ENCODE measurements at places on chromosomes 5 and 9. TPM values are rescaled to one million over a fixed set of nuclear protein-coding genes. Genes with fewer than 3 reads are reported as not detected.

HAVCR2 gene
- polyA plus RNA-seq, result not detected

INSYN2B gene
- 0.73 TPM for polyA plus RNA-seq

DNA sequence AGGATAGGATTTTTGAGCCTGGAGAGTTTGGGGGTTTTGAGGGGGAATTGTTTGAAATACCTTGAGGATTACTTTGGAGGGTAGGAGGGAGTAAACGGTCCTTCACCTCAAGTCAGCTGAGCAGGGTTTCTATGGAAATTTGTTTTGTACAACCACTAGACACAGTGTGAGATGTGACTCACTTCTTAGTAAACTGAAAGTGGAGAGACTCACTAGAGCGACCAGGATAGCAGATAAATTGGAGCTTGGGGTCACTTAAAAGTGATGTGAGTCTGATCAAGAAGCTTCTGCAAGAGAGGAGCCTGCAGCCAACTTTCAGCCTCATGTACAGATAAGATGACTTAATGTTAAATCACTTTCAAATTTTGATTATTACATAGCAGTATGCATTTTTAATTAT, 1945.9 kb upstream of the NUDT12 start:
- DNase-seq, result no peak

GRCh38 chr9:37679649-37680402, 29.1 kb downstream of the FRMPD1 start:
- DNase-seq, result no peak

DNA sequence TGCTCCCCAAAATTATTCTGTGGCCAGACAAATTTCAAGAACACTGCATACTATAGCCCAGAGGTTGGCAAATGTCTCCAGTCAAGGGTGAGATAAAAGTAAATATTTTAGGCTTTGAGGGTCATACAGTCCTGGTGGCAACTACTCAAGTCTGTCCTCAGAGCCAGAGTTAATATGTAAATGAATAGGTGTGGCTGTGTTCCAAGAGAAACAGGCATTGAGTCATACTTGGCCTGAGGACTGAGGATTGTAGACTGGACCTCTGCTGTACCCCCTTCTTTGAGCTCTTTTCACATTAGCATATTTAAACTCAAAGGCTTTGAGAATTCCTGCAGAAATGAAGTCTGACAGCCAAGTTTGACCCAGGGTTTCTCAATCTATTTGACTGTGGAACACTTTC, 129.2 kb upstream of the PTCH1 start:
- DNase-seq, result no peak

DNA sequence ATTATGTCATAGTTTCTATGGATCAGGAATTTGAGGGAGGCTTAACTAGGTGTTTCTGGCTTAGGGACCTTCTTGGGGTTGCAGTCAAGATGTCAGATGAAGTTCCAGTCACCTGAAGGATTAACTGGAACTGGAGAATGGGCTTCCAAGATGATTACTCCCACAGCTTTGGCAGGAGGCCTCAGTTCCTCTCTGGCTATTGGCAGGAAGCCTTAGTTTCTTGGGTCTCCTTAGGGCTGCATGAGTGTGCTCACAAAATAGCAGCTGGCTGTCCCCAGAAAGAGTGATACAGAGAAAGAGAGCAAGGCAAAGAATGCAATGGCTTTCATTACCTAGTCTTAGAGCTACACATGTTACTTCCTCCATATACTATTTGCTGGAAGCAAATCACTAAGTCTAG, 138.1 kb upstream of the TLE4 start:
- no peak for DNase-seq

- no peak for DNase-seq
These were observed 202.6 kb downstream of the ZNF462 start for GRCh38 chr9:107065549-107065948.

- DNase-seq, result no peak
These were observed 398.2 kb downstream of the SLCO4C1 start for GRCh38 chr5:101897914-101898313.

- DNase-seq, result no peak
These were observed 17.9 kb downstream of the EXOSC2 start for GRCh38 chr9:130711469-130711868.

- DNase-seq, result no peak
These were observed 214.8 kb downstream of the PAX5 start for GRCh38 chr9:36818965-36819870.

All from keratinocyte (primary cell).